ENCODE measurements at places on chromosomes 16 and 17.

DNA sequence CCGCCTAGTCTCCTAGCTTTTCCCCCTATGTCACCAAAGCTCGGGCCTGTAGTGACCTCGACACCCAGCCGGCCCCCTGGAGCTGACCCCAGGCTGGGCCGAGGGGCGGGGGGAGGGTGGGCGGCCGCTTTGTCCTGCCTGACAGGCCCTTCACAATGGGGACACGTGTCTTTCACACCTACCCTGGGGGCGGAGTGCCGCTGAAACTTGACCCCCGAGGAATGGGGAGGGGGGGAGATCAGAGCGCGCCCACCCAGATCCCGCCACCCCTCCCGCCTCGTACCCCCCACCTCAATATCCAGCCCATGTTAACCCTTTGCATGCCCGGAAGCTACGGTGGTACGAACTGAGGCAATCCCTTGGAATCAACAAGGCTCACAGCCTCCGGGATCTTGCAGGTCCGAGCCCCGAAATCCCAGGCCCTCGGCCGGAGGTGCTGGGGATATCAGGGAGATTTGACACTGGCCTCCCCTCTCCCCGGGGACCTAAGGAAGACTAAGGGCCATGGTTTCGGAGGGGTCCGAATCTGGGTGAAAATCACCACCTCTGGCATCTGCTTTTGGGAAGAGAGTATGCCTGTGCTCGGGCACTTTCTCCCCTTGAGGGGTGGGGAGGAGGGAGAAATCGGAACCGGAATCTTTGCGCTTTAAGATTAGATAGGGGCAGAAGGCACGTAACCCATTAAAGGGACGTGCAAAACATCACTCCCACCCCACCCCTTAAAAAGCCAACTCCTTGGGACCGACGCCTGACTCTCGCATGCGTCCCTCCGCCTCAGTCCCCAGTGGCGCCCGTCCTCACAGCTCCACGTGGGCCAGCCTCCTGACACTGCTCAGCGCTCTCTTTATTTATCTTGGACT lies 2.6 kb downstream of the NOG start:
- DNase-seq, result peak; percentile 66

- no peak for DNase-seq
Measured at GRCh38 chr16:580141-580945, 9.5 kb upstream of the RAB40C start.

GRCh38 chr17:15412606-15413005 lies 54.8 kb downstream of the CDRT4 start:
- no peak for DNase-seq

GRCh38 chr17:55818451-55819375 lies 67.9 kb downstream of the PCTP start:
- DNase-seq, result no peak

GRCh38 chr17:65356536-65356935 lies 204.9 kb downstream of the AXIN2 start:
- no peak for DNase-seq

- DNase-seq, result no peak
Measured at GRCh38 chr16:4500272-4500671, 24.1 kb downstream of the HMOX2 start.
